ENCODE measurements at places on chromosomes 3 and 15. TPM values are rescaled to one million over a fixed set of nuclear protein-coding genes. Genes with fewer than 3 reads are reported as not detected.

The UBE2E2 gene
- 52.7 TPM for total RNA-seq

The LRRK1 gene
- total RNA-seq: 3.4 TPM

The SLCO2A1 gene
- total RNA-seq: 1.1 TPM

The ITPKA gene
- 0.99 TPM for total RNA-seq

The FOXB1 gene
- 2.1 TPM for total RNA-seq

The TMEM87A gene
- total RNA-seq: 32.9 TPM

The TMCO5A gene
- not detected for total RNA-seq

All from H1 (cell line).